ENCODE measurements at places on chromosomes 12 and 14.

DNA sequence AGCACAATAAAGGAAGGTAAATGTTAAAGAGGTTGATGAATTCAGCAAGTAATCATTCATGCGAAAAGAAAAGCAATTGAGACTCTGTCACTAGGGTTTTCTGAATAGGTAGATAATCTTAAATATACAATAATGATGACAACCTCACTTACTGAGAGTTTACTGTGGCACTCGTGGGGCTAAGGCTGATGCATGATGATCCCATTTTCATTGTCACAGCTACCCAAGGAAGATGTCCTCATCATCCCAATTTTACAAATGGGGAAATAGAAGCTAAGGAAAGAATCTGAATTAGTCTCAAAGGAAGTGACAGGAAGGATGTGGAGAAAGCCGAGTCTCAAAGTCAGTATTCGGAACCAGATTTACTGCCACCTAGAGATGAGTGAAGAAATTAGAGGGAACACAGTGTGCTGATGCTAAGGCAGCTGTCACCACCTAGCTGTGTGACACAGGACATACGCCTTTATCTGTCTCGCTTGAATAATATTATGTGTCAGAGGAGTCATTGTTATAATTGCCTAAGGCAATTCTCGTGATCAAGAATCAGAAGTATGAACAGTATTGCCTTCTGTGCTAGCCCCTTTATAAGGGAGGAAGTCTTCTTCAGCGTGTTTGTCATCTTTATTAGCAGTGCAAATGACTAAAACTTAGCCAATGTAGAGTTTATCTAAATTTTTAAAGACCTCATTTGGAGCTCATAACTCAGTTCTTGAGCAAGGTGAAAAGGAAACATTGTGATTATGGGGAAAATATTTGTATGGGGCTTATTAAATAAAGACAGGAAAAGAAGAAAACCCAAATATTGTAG, 63.2 kb downstream of the ERGIC2 start:
- no peak for DNase-seq

GRCh38 chr14:60775296-60775695, 40.7 kb downstream of the MNAT1 start:
- no peak for DNase-seq

DNA sequence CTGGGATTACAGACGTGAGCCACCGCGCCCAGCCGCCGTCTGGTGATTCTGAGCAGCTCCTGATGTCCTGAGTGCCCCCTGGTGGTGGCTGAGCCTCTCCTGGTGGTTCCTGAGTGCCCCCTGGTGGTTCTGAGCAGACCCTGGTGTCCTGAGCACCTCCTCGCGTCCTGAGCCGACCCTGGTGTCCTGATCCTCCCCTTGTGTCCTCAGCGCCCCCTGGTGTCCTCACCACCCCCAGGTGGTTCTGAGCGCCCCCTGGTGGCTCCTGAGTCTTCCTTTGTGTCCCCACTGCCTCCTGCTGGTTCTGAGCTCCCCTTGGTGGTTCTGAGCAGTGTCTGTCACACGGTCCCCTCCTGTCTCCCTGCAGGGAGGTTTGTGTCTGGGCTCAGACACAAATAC, 1304.9 kb downstream of the TMEM121 start:
- DNase-seq = no peak

DNA sequence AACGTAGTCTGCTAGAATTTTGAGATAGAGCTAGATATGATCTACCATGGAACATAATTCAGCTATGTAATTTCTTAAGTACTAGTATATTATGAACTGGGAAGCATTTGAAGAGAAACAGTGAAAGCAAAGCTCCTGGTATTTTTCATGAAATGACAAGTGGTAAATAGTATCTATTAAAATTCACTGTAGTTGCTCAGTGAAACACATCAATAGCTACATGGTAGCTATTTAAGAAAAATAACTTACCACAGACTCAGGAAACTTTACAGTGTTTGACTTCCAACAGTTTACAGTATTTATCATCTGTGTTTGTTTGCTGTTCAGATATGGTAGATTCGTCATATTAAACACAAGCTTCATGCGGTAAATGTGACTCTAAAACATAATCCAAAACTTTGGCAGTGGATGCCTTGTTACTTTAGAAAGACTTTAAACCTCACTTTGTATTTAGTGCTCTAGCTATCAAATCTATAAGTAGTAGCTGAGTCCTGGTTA, 25.2 kb downstream of the WNK1 start:
- no peak for DNase-seq

GRCh38 chr14:37669242-37669641, 73.8 kb downstream of the TTC6 start:
- DNase-seq = no peak

DNA sequence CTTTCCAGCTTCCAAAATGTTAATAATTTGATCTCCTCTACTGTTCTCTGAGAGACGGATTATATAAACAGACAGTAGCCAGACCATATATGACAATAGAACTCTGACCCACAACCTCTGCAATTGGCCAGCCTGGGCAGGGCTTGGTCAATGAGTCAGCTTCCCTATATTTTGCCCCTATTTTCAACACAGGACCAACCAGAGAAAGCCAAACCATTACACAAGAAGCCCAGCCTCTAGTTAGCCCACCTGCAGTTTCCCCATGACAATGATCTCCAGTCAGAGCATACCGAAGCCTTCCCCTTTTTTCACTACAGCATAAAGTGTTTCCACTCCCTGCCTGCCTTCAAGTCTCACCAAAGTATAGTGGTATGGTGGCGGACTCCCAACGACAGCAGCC, 7.6 kb upstream of the EXD2 start:
- DNase-seq = no peak

- peak; percentile 9 for DNase-seq
Observed at GRCh38 chr14:67943947-67944346, 124.4 kb downstream of the RAD51B start.

DNA sequence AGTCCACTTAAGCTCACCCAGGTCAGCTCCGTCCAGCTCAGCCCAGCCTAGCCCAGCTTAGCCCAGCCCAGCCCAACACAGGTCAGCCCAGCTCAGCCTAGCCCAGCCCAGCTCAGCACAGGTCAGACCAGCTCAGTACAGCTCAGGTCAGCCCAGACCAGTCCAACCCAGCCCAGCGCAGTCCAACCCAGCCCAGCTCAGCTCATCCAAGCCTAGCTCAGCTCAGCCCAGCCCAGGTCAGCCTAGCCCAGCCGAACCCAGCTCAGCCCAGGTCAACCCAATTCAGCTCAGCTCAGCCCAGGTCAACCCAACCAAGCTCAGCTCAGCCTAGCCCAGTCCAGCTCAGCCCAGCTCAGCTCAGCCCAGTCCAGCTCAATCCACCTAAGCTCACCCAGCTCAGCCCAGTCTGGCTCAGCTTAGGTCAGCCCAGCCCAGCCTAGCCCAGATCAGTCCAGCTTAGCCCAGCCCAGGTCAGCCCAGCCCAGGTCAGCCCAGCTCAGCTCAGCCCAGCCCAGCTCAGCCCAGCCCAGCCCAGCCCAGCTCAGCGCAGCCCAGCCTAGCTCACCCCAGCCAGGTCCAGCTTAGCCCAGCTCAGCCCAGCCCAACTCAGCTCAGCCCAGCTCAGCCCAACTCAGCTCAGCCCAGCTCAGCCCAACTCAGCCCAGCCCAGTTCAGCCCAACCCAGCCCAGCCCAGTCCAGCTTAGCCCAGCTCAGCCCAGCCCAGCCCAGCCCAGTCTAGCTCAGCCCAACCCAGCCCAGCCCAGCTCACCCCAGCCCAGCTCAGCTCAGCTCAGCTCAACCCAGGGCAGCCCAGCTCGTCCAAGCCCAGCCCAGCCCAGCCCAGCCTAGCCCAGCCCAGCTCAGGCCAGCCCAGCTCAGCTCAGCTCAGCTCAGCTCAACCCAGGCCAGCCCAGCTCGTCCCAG, 184.0 kb downstream of the TMEM121 start:
- DNase-seq = no peak

- no peak for DNase-seq
Observed at GRCh38 chr14:100558966-100559365, 28.3 kb downstream of the BEGAIN start.

DNA sequence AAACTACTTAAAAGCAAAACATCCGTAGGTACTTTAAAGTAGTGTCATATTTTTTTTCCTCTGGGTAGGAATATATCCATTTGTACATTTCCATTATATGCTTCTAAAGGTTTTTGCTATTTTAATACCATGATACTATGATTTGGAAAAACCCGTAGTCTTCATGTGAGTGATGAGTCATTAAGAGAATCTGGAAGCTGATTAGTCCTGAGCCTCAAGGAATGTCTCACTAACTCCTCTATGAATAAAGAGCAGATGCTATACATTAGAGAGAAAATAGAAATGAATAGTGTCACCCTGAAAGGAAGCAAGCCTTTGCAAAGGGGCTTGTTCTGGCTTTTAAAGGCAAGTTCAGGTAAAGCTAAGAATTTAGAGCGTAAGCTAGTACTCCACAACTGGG, 432.1 kb downstream of the CCDC91 start:
- DNase-seq = no peak

DNA sequence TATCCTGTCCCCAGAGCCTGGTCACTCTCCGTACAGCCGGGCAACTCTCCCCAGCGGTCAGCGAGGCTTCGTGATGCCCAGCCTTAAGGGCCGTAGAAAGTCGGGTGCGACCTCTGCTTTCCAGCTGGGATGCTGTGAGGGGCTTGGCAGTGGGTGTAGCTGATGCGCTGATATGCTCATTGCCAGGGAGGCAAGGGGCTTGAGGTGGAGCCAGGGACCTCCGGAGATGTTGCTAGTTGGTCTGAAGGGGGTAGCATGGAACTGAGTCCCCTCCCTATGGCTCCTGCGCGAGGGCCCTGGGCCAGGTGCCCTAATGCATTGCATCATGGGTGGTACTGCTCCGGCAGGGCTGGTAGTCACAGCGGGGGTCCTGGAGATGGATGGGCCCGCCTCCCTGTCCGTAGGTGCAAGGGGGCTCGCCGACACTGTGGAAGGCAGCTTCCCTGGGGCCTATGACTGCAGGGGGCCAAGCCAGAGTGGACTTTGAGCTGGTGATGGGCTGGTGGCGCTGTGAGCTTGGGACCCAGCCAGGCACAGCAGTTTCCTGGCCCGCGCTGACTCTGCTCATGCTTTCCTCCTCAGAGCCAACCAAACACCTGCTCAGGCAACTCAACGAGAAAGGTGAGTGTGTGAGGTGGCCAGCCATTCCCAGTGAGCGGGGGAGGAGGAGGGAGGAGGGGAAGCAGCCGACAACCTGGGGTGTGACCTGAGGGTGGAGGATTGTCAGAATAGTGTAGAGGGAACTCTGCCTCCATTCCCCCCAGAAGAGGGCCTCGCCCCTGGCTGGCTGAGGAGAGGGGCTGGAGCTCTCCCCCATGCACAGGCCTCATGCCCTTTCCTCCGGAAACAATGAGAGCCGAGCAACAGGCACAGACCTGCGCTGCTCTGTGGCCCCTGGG, 32.3 kb downstream of the PLEKHG3 start:
- no peak for DNase-seq
